Diencephalon (tissue), 1 donor: ENCODE measurements at places on chromosomes 16 and 17. TPM values are rescaled to one million over a fixed set of nuclear protein-coding genes. Genes with fewer than 3 reads are reported as not detected.

CACNG1 gene
- total RNA-seq: 0.23 TPM

LGALS9C gene
- not detected for total RNA-seq

FOXL1 gene
- total RNA-seq: 1.2 TPM

NHLRC4 gene
- 0.69 TPM for total RNA-seq

PLD6 gene
- total RNA-seq: 15.2 TPM

CRYM gene
- 17.1 TPM for total RNA-seq

KAT7 gene
- 59.3 TPM for total RNA-seq

SLC2A4 gene
- 0.23 TPM for total RNA-seq

SHISA9 gene
- 22.4 TPM for total RNA-seq

WSCD1 gene
- 43.8 TPM for total RNA-seq

CA5A gene
- not detected for total RNA-seq

TPSG1 gene
- total RNA-seq: not detected

KRTAP4-1 gene
- not detected for total RNA-seq

MED9 gene
- 17.3 TPM for total RNA-seq

TBC1D3I gene
- total RNA-seq: not detected

ELMO3 gene
- total RNA-seq: 0.69 TPM
